Myocyte (in vitro differentiated cells): ENCODE measurements at places on chromosomes 6 and 20. TPM values are rescaled to one million over a fixed set of nuclear protein-coding genes. Genes with fewer than 3 reads are reported as not detected.

DNA sequence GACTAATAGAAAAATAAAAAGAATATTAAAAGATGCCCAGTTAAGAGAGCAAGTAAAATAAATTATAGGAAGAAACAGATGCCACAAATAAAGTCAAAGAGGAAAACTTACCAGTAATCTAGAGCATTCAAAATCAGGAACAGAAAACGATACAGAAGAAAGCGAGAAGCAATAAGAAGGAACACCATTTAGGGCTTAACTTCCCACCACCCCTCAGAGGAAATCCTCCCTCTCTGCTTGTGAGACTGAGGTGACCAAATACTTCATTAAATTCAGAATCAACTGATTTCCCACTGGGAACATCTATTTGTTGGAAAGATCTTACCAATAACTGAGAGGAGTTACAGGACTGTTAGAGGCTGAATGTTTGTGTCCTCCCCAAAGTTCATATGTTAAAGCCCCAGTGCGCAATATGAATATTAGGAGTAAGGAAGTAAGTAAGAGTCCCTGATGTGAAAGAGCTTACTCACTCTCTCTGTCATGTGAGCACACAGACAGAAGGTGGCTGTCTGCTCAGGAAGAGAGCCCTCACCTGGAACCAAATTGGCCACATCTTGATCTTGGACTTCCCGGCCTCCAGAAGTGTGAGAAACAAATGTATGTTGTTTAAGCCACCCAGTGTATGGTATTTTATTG is 19.5 kb downstream of the KATNA1 start:
- no peak for DNase-seq

DNA sequence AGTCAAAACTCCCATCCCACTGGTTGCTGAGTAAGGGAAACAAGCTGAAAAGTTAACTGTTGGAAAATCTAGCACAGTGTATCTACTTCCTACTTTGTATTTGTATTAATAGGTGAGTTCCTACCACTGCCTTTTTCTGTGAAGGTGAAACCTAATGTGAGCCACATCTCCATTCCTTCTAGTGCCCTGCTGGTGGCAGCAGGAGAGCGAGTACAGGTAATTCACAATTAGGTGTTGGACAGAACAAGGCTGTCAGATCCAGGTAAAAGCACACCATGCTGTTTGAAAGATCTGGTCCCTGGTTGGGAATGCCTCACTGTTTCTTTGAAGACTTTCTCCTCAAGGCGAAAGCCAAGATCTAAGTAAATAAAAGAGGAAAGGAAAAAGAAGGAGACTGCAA is 528.4 kb downstream of the PKHD1 start:
- no peak for DNase-seq

- no peak for DNase-seq
Observed at GRCh38 chr6:99341862-99342455, 7.5 kb downstream of the FAXC start.

- DNase-seq, result no peak
Observed at GRCh38 chr6:46014046-46014445, 1.6 kb downstream of the CLIC5 start.

- no peak for DNase-seq
Observed at GRCh38 chr20:24684956-24685691, 215.7 kb downstream of the SYNDIG1 start.

DNA sequence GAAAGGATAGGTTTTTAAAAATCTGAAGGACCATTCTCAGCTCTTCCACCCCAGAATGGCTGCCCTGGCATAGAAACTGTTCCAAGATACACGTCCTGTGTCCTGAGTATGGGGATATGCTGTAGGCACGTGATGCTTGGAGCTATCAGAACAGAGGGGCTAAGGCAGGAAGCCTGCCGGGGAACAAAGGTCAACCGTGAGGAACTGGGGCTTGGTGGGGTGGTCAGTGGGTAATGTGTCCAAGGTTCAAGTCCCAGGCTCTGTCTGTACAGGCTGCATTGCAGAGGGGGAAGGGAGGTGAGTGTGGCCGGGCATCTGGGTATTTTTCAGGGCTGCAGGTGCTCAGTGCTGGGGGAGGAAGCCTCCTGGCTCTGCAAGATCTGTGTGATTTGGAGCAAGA is 479.6 kb upstream of the CHD6 start:
- DNase-seq, result no peak

DNA sequence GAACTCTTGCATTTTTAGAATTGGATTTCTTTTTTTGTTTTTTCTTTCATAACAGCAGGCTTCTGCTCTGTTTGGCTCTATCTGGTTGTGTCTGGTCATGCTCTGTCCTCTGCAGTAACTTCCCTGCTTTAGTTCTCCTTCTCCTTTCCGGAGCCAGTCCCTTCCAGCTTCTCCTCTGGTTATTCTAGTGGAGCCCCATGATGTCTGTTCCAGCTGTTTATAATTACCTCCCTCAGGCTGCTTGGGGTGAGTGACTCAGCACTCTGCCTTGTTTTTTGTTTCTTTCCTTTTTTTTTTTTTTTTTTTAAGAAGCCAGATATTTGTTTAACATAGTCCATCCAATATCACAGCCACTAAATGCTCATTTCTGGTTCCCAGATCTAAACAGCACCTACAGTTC is 409.6 kb downstream of the MAFB start:
- DNase-seq, result peak; percentile 3

DNA sequence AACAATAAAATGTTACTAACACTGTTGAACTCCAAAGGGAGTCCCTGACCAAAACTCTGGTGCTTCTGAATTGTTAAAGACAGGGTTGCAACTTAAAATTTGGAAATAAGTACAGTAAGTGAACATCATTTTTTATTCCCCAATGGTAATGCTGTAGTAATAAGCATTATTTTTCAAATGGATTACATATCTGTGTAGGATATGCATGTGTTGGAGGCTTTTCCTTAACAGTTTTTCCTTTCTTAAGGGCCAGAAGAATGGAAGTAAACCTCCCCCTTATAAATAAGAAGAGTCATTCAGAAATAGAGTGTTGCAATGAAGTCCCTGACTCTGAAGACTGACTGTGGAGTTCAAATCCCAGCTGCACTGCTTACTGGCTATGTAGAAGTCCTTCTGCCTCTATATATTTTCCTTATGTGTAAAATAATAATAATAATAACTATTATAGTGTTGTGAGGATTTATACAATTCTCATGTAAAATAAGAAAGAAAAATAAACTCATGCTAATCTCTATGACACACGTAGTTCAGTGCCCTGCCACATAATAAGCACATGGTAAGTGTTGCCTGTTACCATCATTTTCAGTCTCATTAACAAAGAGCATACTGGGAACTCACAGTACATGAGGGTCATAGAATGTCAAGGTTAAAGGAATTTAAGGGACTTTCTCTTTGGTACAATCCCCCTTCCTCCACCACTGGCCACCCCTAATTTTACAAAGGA is 129.8 kb upstream of the SMLR1 start:
- DNase-seq, result no peak

GRCh38 chr6:55182016-55182650 is 7.8 kb downstream of the HCRTR2 start:
- no peak for DNase-seq

GRCh38 chr6:81937296-81937937 is 184.9 kb upstream of the TENT5A start:
- DNase-seq, result peak; percentile 17

DNA sequence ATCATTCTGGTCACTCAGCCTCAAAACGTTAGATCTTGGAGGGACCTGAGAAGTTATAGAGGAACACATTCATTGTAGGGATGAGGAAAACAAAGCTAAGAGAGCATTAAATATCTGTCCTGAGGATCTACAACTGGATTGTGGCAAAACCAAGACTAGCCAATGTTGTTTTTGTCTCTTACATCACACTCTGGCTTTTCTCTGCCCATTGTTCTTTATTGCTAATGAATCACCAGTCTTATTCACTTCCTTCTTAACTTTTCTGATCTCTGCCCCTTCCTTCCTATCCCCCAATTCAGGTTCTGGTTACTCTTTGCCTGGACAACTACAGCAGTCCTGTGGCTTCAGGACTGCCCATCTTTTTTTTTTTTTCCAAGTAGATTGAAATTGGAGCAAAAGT is 57.0 kb upstream of the PREP start:
- DNase-seq, result peak; percentile 16

- DNase-seq, result peak; percentile 75
Observed at GRCh38 chr20:51306521-51307358, 235.8 kb downstream of the NFATC2 start.

DNA sequence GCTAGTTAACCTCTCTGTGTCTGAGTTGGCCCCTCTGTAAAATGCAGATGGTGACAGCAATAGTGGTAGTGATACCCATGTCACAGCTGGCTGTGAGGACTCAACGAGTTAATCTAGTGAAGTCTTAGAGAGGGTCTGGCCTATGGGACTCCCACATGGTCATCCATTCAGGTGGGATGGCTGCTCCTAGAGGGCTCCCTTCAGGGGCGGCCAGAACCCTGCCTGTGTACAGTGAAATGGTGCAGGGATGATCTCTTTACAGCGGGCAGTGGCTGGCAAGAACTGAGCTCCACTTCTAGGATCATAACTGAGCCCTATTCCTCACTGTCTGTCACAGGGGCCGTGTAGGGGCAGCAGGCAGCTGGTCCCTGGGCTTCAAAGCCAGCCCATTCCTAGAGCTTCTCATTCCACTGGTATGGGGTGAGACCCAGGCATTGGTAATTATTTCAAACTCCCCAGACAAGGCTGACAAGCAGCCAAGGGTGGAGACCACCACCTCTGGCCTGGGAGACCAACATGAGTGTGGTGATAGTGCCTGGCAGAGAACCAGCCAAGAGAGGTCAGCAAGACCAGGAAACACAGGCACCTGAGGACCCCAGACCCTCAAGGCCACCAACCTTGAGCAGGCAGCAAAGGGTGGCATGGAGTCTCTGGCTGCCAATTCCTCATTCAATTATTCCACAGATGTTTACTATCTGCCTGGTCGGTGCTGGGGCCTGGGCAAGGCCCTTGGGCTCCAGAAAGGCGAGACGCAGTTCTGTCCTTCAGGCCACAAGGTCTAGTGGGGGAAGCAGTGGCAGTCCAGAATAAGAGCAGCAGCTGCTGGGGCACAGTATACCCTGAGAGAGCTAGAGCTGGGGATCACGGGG is 103.4 kb downstream of the MRPL14 start:
- no peak for DNase-seq

GRCh38 chr6:13163161-13163944 is 165.0 kb downstream of the TBC1D7 start:
- no peak for DNase-seq

GRCh38 chr20:56249244-56249955 is 868 bp downstream of the MC3R start:
- no peak for DNase-seq

Gene STMN3
- 13.8 and 14.7 TPM in 2 replicates for total RNA-seq

Gene EFCAB8
- 0.83 TPM in 1 of 2 replicates, not detected in the other for total RNA-seq

Gene SLC4A11
- 10.3 and 12.2 TPM in 2 replicates for total RNA-seq

Gene FAM184A
- total RNA-seq, result 0.99 and 1.5 TPM in 2 replicates

Gene GSTA3
- not detected in 2 replicates for total RNA-seq

Gene SCUBE3
- total RNA-seq, result under 0.01 and 0.03 TPM in 2 replicates

Gene OXT
- not detected in 2 replicates for total RNA-seq

Gene GJE1
- total RNA-seq, result not detected in 2 replicates

Gene CALHM6
- total RNA-seq, result 0.31 TPM in 1 of 2 replicates, not detected in the other
